ENCODE measurements at places on chromosomes 7 and 10.

DNA sequence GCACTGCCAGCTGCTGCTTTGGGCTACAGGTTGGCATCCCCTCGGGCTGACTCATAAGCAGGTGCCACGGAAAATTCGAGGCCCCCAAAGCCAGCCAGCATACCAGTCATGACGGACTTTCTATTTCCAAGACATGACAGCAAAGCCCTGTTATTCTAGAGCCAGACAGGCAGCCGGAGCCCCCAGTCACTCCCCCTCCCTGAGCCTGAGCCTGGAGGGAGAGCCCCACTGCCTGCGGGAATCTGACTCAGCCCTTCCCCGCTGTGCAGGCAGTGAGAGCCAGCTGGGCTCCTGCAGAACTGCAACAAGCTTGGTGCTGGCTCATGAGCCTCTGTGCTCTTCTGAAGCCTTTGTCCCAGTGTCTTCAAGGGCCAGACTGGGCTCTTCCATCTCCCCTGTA is 15.8 kb downstream of the BTBD16 start:
- peak; percentile 75 for DNase-seq

DNA sequence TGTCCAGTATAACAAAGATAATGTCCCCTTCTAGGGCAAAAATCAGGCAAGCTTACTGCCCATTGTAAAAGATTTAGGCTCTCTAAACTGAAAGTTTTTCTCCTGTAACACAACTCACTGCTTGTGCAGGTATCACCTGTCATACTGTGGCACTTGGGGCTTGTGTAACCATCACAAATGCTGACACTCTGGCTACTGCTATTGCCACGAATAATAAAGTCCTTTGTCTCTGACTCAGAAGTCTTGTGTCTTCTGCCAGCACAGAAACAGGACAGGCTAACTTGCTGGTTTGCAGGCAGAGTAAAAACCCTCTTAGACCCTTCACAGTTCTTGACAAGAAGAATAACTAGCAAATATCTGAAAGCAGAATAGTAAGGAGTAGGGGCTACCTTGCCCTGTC is 273.9 kb downstream of the RPS24 start:
- DNase-seq = no peak

GRCh38 chr7:86926732-86927131 is 132.7 kb downstream of the ELAPOR2 start:
- DNase-seq = no peak

GRCh38 chr7:100599911-100600729 is 2.0 kb upstream of the PCOLCE start:
- DNase-seq = no peak

- DNase-seq = no peak
Measured at GRCh38 chr10:5971886-5972285, 5.5 kb downstream of the IL15RA start.
